ENCODE measurements at places on chromosomes 5 and 9.
A peak's percentile ranks its signal among the peaks of the same experiment; 100 is the strongest.

GRCh38 chr9:125635888-125636287, 71.1 kb downstream of the MAPKAP1 start:
- peak; percentile 25 for DNase-seq

DNA sequence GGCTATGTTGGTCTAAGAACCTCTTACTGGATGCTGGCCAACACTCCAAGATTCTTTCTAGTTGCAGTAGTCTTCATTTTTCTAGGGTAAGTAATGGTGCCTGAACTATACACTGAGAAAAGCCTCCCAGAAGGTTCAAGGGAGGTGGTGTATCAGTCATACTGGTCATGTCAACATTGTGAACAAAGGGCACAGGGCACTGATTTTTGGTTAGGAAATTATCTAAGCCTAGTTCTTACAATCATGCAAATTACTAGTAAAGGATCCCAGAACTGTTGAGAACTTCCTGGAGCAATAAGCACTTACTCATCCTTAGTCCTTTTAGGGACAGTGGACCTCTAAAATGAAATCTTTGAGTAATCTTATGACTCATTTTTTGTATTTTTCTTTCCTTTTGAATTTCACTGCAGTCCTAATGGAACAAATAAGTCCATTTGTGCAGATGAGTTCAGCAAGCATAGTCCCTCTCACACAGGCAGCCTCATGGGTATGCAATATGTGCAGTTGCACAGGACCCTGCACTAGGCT, 21.1 kb upstream of the CDC42SE2 start:
- no peak for DNase-seq

DNA sequence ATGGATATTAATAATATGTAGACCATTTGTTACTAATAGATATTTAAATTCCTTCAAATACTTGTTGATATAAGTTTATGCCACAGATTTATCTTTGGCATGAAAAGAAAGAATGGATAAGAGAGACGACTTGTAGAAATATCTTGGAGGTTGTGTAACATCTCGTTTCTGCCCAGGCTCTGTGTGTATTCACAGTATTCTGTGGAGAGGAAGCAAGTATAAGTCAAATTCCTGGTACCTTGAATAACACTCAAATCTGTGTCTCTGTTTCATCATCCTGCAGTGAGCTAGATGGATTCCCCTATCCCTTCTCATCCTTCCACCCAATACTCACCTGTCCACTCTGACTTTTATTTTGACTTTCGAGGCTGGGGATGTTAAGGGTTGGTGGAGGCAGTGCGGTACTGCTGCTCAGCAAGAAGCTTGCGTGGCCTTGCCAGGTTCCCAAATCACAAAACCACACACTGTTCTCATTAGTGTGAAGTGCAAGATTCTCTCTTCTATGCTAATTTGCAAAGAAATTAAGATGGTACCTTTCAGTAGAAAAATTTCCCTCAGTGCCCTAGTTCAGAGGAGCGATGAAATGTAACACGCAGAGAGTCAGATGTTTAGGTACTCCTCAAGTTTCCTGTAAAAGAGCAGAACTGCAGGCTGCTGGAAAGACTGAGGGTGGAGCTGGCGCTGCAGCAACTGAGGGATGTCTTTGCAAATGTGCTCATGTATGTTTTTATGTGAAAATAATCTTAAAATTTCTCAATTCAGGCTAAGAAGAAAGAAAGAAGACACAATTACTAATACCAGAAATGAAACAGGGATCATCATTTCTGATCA, 42.6 kb upstream of the ANKRD18A start:
- DNase-seq, result peak; percentile 28

GRCh38 chr9:82993856-82994605, 68.9 kb downstream of the RASEF start:
- no peak for DNase-seq

- DNase-seq, result no peak
These were observed 350.0 kb upstream of the SLC24A2 start for GRCh38 chr9:20138841-20139240.

DNA sequence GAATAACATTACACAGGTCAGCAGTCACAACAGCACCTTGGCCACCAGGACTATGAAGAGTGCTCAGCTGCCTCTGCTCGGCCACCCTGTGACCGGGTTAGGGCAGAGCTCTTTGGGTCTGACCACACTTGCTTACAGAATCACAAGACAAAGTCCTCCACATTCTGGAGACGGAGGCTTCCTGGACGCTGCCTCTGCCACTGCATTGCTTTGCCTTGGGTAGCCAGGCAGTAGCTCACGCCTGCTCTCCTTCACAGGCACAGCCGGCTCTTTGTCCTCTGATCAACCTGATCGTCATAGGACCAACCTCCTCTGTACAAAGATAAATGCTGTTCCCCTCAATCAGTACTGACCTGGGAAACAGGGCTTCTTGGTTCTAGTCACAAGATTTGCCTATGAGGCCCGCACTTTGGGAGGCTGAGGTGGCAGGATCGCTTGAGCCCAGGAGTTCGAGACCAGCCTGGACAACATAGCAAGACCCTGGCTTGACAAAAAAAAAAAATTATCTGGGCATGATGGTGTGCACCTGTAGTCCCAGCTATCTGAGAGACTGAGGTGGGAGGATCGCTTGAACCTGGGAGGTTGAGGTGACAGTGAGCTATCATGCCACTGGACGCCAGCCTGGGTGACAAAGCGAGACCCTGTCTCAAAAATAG, 128.4 kb upstream of the IER5L start:
- DNase-seq, result no peak

DNA sequence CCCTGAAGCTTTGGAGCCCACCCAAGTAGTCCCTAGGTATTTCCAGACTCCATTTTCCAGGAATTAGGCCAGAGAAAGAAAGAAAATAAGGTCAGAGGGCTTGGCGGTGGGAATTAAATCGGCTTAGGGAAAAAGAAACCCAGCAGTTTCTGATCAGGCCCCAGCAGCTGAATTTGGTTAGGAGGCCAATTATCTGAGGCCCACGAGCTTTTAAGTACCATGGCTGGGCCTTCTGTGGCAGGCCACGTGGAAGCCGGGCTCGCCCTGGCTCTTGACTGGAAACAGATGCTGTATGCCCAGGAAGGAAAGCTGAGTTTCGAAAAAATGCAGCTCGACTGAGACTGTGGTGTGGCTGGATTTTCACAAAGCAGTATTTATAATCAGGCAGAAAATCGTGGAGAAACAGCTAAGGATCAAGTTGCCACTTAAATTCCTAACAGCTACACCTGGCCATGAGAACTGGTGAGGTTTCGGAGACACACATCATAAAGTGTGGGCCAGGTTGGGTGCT, 75.1 kb upstream of the PANK3 start:
- no peak for DNase-seq

GRCh38 chr5:96919754-96920197, 16.1 kb upstream of the LNPEP start:
- no peak for DNase-seq

DNA sequence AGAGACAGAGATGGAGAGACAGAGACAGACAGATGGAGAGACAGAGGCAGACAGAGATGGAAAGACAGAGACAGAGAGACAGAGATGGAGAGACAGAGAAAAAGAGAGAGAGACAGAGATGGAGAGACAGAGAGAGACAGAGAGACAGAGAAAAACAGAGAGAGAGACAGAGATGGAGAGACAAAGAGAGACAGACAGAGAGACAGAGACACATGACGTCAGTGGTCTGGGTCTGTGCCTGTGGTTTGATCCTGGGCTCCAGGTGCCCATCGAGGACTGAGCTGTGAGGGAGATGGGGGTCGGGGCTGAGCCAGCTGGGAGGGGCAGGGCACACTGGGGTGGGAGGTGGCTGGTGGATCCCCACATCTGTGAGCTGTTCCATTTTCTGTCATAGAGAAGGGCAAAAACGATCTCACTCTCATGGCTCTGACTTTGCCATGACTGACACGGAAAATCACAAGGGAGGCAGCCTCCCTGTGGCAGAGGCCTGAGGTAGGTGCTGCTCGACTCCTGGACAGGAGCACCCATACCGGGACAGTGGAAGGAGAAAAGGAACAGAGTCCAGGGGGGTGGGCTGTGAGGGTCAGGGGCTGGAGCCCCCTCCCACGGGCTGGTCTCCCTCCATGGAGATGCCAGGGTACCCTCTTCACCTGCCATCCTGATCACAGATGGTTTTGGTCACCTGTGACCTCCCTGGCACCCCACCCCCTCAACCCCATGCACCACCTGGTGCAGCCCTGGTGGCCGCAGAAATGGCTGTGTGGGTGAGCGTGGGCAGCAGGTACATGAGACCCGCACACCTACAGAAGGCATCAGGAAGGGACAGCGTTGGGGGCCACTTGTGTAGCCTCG, 28.8 kb downstream of the GLT6D1 start:
- DNase-seq, result no peak

GRCh38 chr5:178349625-178350353, 117.2 kb upstream of the PHYKPL start:
- DNase-seq, result no peak

DNA sequence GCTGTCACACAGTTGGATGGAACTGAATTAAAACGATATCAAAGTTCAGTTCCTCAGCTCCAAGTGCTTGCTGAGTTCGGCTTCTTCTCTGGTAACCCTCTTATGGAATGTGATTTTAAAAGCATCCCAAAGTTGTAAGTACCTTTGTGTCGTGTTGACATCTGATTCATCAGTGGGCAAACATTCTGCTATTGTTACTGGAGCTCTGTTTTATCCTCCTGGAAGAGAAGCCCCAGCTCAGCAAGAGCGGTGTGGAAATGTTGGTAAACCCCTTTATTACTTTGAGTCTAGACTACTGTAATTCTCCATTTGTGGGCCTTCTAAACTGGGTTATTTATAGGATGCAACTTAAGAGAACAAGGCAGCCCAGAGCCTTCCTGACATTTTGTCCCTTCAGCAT, 699.3 kb upstream of the WWC1 start:
- DNase-seq, result no peak

GRCh38 chr5:135565725-135566421, 12.9 kb downstream of the CXCL14 start:
- DNase-seq, result peak; percentile 85

- no peak for DNase-seq
These were observed 195.9 kb downstream of the SEMA6A start for GRCh38 chr5:116378777-116379121.

DNA sequence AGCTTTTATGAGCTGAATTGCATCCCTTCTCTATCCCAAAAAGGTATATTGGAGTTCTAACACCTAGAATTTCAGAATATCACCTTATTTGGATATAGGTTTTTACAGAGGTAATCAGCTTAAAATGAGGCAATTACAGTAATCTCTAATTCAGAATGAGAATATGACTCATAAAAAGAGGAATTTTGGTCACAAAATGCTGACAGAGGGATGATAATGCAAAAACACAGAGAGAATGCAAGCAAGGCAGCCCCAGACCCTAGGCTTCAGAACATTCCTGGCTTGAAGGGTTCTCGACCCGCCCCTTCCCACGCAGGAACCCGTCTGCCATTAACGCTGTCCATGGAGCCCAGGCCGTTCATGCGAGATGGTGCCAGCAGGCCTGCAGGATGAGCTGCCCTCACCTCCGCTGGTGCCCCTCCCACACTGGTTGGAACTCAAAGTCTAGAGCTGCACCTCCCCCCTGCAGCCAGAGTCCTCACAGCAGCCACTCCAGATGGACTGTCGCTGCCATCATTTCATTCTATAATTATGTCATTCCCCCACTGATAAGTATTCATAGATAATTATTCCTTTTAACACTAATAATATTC, 1173.4 kb upstream of the ACO1 start:
- peak; percentile 30 for DNase-seq

Measured in glutamatergic neuron (in vitro differentiated cells).